Small intestine (tissue), 16 donors: ENCODE measurements at places on chromosomes 2 and 18. TPM values are rescaled to one million over a fixed set of nuclear protein-coding genes. Genes with fewer than 3 reads are reported as not detected.

- H3K4me3 ChIP-seq: no peak overlapping the region
- no peak for DNase-seq
- no peaks in the 10 kb centered on the region for H3K4me1 ChIP-seq
- H3K27me3 ChIP-seq: peaks cover 4% of the 10 kb centered on the region
Observed at GRCh38 chr2:30729031-30729430, 78.2 kb downstream of the CAPN13 start.

DNA sequence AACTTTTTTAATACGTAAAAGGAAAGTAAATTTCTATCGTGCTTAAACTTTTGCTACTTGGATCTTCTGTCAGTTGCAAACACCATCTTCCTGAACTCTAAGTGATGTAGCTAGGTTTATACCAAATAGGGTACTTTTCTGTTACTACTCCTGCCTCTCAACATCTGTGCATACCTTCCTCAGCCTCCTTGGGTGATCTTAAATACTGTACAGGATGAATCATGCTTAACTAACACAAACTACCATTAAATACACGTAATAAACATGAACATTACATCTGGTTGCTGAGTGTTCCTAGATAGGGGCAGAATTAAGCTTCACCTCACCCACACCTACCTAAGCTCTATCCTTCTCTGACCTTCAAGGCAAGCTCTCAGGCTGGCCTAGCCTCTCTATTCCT lies 398.0 kb downstream of the TXNL1 start:
- DNase-seq: no peak
- no peaks in the 10 kb centered on the region for H3K27me3 ChIP-seq
- no peaks in the 10 kb centered on the region for H3K4me1 ChIP-seq
- H3K4me3 ChIP-seq: no peak overlapping the region

GRCh38 chr2:120915670-120916069 lies 180.0 kb downstream of the GLI2 start:
- H3K4me1 ChIP-seq: no peaks in the 10 kb centered on the region
- no peak overlapping the region for H3K4me3 ChIP-seq
- H3K36me3 ChIP-seq: no peaks in the 10 kb centered on the region
- H3K27me3 ChIP-seq: no peaks in the 10 kb centered on the region

DNA sequence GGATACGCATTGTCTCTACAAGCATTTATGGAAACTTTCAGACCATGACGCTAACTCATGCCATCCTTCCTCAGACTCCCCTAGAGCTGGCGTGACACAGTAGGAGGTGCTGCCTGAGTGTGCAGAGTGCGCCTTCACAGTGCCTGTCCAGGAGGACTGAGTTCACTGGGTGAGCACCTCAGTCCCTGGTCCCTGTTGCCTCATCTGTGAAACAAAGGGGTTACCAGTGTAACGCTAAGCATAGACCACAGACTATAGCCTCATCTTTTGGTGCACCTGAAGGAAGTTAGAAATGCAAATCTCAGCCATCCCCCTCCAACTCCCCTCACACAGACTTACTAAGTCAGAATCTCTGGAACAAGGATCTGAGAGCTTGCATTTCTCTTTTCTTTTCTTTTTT lies 142.8 kb downstream of the TMEM17 start:
- no peak overlapping the region for H3K4me3 ChIP-seq
- no peak for DNase-seq
- no peak overlapping the region for H3K27ac ChIP-seq
- H3K4me1 ChIP-seq: no peaks in the 10 kb centered on the region

DNA sequence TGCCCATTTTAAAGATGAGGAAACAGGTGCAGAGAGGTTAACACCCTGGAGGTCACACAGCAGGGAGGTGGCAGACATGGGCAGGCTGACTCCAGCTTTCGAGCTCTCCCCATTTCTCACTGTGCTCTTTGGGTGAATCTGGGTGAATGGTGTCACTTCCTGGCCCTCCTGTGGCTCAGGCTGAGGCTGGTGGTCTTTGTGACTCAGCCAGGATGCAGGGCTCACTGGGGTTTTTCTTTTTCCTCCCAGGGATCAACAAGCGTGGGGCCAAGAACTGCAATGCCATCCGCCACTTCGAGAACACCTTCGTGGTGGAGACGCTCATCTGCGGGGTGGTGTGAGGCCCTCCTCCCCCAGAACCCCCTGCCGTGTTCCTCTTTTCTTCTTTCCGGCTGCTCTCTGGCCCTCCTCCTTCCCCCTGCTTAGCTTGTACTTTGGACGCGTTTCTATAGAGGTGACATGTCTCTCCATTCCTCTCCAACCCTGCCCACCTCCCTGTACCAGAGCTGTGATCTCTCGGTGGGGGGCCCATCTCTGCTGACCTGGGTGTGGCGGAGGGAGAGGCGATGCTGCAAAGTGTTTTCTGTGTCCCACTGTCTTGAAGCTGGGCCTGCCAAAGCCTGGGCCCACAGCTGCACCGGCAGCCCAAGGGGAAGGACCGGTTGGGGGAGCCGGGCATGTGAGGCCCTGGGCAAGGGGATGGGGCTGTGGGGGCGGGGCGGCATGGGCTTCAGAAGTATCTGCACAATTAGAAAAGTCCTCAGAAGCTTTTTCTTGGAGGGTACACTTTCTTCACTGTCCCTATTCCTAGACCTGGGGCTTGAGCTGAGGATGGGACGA lies 13.2 kb downstream of the ITM2C start:
- peaks cover 3% of the 10 kb centered on the region for H3K36me3 ChIP-seq
- peak overlapping the region; percentile 92 for H3K27ac ChIP-seq
- DNase-seq: peak; percentile 78
- H3K27me3 ChIP-seq: no peaks in the 10 kb centered on the region

DNA sequence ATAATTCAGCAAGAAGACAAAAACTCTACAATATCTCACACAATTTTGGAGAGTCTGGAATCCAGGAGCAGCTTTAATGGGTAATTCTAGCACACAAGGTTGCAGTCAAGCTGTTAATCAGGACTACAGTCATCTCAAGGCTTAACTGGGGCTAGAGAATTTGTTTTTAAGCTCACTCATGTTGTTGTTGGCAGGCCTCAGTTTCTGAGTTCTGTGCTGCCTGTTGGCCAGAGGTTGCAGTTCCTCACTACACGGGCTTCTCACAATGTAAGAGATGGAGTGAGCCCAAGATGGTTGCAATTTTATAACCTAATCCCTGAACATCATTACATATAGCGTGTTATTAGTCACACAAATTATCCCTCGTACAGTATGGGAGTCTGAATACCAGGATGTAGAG lies 50.6 kb upstream of the TMEFF2 start:
- H3K4me3 ChIP-seq: no peak overlapping the region
- H3K27ac ChIP-seq: no peak overlapping the region
- H3K27me3 ChIP-seq: no peaks in the 10 kb centered on the region
- H3K36me3 ChIP-seq: no peaks in the 10 kb centered on the region

GRCh38 chr2:197239434-197239833 lies 71.1 kb downstream of the ANKRD44 start:
- no peaks in the 10 kb centered on the region for H3K4me1 ChIP-seq
- no peaks in the 10 kb centered on the region for H3K36me3 ChIP-seq
- H3K4me3 ChIP-seq: no peak overlapping the region
- DNase-seq: peak; percentile 25
- peak overlapping the region; percentile 14 for H3K27ac ChIP-seq
- H3K27me3 ChIP-seq: no peaks in the 10 kb centered on the region

DNA sequence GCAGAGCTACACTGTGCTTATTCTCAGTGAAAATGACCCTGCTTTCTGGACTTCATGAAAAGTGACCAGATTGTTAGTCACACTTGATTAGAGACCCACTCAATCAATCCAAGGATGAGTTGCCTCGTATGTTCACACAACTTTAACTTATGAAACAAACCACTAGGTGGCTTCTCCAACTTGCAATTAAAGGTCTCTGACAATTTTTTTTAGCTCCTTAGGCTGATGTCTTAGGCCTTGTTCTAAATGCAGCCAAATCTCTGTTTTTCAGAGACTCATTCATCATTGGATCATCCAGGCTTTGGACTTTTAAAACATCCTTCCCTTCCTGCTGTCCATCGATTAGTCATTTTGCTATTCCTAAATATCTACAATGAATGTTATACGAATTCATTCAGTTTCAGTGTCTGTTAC lies 63.4 kb downstream of the MREG start:
- H3K4me3 ChIP-seq: no peak overlapping the region
- no peaks in the 10 kb centered on the region for H3K27me3 ChIP-seq
- H3K4me1 ChIP-seq: peaks cover 4% of the 10 kb centered on the region
- DNase-seq: peak; percentile 32
- H3K36me3 ChIP-seq: no peaks in the 10 kb centered on the region

DNA sequence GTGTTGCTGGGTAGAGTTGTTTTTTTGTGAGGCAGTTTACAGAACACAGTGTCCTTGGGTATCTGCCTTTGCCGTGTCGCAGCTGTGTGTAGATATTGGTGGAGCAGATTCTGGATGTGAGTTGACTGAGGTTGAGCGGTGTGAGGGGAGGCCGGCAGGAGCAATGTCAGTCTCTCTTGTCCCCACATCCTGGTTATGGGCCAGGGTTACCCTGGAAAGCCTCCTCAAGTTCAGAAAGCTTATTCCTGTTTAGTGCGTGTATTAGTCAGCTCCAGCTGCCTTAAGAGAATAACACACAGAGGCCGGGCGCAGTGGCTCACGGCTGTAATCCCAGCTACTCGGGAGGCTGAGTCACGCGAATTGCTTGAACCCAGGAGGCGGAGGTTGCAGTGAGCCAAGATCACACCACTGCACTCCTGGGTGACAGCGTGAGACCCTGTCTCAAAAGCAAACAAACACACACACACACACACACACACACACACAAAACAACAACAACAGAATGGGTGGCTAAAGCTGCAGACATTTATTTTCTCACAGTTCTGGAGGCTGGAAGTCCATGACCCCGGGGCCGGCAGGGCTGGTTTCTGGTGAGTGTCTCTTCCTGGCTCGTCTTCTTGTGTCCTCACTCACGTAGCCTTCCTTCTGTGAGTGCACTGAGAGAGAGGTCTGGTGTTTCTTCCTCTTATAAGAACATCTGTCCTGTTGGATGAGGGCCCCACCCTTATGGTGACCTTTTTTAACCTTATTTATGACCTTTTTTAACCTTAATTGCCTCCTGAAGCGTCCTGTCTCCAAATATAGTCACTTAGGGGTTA lies 5.1 kb downstream of the NCK2 start:
- peaks cover 32% of the 10 kb centered on the region for H3K4me1 ChIP-seq
- no peaks in the 10 kb centered on the region for H3K36me3 ChIP-seq
- no peak overlapping the region for H3K4me3 ChIP-seq
- no peaks in the 10 kb centered on the region for H3K27me3 ChIP-seq

DNA sequence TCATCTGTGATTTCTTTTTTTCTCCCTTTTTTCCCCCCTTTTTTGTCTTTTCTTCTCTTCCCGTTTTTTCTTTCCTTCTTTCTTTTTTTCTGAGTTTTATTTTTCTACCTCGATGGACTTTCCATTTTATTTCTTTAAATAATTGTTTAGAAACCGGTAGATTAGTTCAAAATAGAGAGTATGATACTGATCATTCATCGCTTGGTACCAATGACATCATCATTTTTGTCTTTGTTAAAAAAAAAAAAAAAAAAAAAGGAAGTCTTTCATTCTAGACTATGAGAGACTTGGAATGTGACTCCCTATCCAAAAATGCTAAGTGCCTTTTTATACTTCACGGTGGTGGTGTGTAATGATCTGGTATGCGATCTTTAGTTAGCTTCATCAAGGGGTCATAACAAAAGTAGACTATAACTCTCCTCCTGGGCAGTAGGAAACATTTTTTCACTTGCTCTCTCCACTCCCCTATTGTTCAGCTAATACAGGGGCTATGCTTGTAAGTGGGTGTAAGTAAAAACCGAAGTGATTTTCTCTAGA lies 1517.5 kb upstream of the ZEB2 start:
- no peak overlapping the region for H3K27ac ChIP-seq
- no peak for DNase-seq
- H3K4me3 ChIP-seq: no peak overlapping the region
- H3K27me3 ChIP-seq: no peaks in the 10 kb centered on the region
- no peaks in the 10 kb centered on the region for H3K36me3 ChIP-seq

GRCh38 chr2:16209799-16210198 lies 269.4 kb downstream of the MYCN start:
- H3K27ac ChIP-seq: no peak overlapping the region
- H3K36me3 ChIP-seq: no peaks in the 10 kb centered on the region
- DNase-seq: no peak

DNA sequence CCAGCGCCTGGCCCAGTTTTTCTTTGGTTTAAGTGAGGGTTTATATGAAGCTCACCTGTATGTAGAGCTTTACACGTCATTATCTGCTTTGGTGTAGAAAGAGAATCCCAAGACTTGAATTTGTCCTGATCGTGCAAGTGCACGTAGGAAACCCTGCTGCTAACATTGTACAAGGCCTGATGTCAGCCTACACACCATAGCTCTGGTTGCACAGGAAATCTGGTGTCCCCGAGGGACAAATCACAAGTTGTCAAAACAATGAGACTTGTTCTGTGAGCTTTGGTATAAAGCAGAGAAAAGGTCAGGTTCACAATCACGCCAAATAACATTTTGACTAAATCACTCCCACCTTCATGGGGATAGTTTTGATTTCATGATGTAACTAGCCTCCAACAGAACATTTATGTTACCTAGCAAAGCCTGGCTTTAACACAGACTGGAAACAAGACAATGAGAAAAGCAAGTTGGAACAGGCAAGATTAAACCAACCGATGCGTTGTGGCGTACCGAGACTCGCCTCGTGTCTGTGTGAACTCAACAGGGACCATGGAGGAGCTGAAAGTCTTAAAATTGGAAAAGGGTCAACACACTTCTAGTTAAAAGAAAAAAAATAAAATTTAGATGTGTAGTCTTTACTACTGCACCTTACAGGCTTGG lies 41.4 kb downstream of the ZAP70 start:
- no peak overlapping the region for H3K27ac ChIP-seq
- no peaks in the 10 kb centered on the region for H3K27me3 ChIP-seq
- H3K4me3 ChIP-seq: no peak overlapping the region
- DNase-seq: no peak
- H3K36me3 ChIP-seq: peaks cover 45% of the 10 kb centered on the region

- H3K36me3 ChIP-seq: no peaks in the 10 kb centered on the region
- no peak for DNase-seq
- no peaks in the 10 kb centered on the region for H3K27me3 ChIP-seq
- no peaks in the 10 kb centered on the region for H3K4me1 ChIP-seq
Observed at GRCh38 chr18:42185486-42185885, 230.5 kb downstream of the PIK3C3 start.

DNA sequence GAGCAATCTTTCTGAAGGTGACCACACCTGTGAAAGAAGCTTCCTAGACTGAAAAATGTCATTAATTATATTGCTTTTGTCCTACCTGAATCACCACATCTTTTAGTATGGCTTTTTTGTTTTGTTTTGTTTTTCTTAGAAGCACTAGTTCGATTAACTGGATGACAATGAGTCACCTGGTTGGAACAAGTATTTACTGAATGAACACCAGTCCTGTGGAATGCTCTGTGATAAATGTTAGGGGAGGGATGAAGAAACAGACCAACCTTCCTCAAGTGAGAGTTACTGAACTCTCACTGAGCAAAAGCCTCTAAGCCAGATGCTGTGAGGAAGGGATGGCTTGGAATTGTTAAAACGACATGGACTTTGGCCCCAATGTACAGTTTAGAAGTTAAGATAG lies 26.8 kb upstream of the DCC start:
- H3K36me3 ChIP-seq: no peaks in the 10 kb centered on the region
- H3K4me1 ChIP-seq: no peaks in the 10 kb centered on the region
- no peak overlapping the region for H3K4me3 ChIP-seq
- no peaks in the 10 kb centered on the region for H3K27me3 ChIP-seq
- H3K27ac ChIP-seq: no peak overlapping the region

DOK6 gene
- not detected for polyA plus RNA-seq

ATP6V1B1 gene
- 2.5 TPM for polyA plus RNA-seq

RGPD4 gene
- polyA plus RNA-seq: 0.01 TPM

TET3 gene
- polyA plus RNA-seq: 5.6 TPM

PPIL3 gene
- 14.1 TPM for polyA plus RNA-seq

IL1B gene
- polyA plus RNA-seq: 2.7 TPM

SGPP2 gene
- polyA plus RNA-seq: 11.5 TPM

ALK gene
- not detected for polyA plus RNA-seq

TDRD15 gene
- not detected for polyA plus RNA-seq
